Tongue (tissue), 3 donors: ENCODE measurements at places on chromosomes 13 and 19.

GRCh38 chr19:47142779-47143178 is 12.1 kb downstream of the SAE1 start:
- DNase-seq: no peak

DNA sequence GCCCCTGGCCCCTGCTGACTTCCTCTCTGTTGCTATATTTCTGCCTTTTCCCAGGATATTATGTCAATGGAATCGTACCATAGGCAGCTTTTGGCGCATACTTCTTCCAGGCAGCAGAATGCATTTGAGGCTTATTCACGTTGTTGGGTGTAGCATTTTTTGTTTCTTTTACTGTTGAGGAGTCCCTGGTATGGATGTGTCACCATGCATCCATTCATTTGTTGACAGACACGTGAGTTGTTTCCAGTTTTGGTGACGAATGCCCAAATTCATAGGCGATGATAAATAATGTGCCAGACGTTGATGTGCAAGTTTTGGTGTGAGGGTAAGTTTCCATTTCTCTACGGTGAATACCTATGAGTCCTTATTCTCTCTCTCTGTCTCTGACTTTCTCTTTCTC is 5.0 kb downstream of the NFILZ start:
- DNase-seq: no peak

DNA sequence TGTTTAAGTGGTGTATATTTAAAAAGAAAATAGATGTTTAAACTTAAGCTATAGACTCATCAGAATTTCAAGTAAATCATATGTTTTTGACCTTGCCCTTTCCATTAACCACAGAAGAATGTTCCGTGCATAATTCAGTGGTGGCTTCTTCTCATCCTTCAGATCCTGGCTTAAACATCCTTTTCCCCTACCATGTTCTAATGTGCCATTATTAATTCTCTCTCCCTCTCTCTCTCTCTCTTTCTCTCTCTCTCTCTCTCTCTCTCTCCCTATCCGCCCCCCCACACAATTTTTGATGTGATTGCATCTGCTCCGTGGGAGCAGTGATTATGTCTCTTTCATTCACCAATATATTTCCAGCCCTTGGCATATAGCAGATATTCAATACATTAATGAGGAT is 116.4 kb downstream of the DCLK1 start:
- DNase-seq: no peak

GRCh38 chr19:44807162-44807561 is 1.7 kb upstream of the BCAM start:
- DNase-seq: peak; percentile 71

- DNase-seq: no peak
These were observed 514.5 kb downstream of the IRS2 start for GRCh38 chr13:109271555-109272541.

DNA sequence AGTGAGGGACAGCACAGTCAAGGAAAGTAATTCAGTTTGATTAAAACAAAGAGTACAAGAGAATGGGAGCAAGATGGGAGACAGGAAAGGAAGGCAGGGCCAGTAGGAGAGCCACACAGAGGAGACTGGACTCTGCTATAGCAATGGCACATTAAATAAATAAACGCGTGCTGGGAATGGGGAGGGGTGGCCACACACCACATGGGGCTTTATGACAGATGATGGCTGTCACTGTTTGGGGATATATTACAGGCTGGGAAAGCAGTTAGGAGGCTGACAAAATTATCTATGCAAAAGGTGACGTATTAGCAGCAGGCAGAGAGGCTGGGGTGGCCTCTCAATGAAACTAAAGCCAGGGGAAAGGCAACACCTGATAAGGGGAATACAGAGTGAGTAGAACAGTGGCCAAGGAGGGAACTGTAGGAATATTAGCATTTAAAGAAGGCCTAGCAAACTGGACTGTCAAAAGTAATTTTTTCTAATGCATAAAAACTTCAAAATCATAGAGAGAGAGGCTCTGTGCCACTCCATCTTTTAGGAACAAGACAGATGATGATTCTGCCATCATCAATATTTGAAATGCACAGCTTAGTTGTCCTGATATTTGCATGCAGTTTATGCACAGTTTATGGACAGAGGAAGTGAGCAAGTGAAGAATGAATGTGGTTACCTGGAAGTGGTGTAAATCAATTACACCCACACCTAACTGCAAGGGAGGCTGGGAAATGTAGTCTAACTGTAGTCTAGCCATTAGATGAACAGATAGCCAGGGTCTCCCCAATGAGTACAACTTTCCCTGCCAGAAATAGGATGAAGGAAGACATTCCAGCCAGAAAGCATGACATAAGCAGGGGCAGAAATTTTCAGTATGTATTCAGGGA is 346.5 kb downstream of the FOXO1 start:
- no peak for DNase-seq
